ENCODE measurements at places on chromosomes 1 and 21. TPM values are rescaled to one million over a fixed set of nuclear protein-coding genes. Genes with fewer than 3 reads are reported as not detected.

Gene OR2L2
- total RNA-seq: 0.11 TPM

Gene TSPAN2
- 55.4 TPM for total RNA-seq

Gene SEMA6C
- 10.4 TPM for total RNA-seq

Gene SPRR4
- not detected for total RNA-seq

Gene VAV3
- 24.2 TPM for total RNA-seq

Gene FMO4
- 13.8 TPM for total RNA-seq

Gene EPB41
- total RNA-seq: 37.4 TPM

Gene C4BPA
- 0.95 TPM for total RNA-seq

Gene HTR6
- not detected for total RNA-seq

Gene PACC1
- 5.3 TPM for total RNA-seq

Gene DNASE2B
- total RNA-seq: not detected

Gene NDC1
- 28.7 TPM for total RNA-seq

Gene ESRRG
- 14.0 TPM for total RNA-seq

Gene CDC42SE1
- 47.2 TPM for total RNA-seq

Gene NPHS2
- not detected for total RNA-seq

Gene ABCA4
- total RNA-seq: 0.90 TPM

Gene KCNA2
- 1.7 TPM for total RNA-seq

Gene SFN
- total RNA-seq: 8.6 TPM

DNA sequence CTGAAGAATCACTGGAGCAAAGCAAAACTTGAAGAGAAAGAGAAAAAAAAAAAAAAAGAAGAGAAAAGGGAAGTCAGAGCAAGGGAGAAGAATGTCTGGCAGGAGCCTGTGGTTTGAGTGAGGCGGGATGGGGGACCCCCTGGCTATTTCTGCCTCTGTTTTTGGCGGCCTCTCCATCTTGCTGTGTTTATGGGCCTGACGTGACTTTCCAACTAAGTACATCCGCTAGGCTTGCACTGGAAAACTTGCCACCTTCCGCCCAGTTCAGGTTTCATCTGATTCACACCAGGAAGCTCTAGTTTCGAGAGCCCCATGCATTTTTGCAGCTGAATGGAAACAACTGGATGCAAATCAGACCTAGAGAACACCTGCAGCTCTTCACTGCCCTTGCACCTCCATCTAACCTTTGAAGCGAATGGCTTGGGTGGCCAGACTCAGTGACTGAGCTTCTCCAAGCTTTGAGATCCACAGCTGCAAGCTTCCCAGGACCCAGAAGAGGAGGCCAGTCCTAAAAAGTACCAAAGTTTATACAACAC lies 28.0 kb downstream of the TBX15 start:
- DNase-seq: no peak

- DNase-seq: no peak
These were observed 31.1 kb upstream of the PTCH2 start for GRCh38 chr1:44874155-44874554.

GRCh38 chr1:50661626-50662025 lies 238.4 kb upstream of the DMRTA2 start:
- no peak for DNase-seq

DNA sequence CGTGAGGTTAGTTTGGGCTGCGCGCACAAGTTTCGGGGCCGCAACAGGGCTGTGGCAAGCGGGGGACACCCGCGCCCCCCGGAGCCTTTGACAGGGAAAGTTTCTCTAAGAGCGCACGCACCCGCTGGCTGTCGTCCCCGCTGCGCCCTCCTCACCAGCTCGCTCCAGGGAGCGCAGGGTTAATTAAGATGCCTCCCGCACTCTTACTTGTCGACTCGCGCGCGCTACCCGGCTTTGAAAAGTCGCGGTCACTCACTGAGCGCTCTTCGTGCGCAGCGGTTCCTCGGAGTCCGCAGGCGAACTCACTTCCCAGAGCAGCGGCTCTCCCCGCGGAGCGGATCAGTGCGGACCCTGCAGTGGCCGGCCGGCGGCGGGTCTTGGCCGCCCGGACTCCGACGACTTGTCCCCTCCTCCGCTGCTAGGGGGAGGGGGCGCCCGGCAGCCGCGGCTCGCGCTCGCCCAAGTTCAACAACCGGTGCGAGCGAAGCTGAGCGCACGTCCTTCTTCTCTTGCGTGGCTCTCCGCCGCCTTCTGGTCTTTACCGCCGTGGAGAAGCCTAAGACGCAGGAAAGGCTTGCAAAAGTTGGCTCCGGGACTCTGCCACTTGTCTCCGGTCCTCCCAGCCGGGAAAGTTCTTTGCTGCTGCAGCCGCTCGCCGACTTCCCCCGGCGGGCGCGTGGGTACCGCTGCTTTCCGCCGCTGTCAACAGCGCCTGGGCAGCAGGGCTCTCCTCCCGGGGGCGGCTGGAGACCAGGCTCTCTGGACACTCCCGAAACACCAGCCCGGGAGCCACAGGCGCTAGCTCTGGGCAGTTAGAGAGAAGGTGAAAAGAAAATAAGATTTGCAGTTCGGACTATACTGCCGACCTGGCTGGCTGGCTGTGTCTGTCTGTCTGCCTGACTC lies 506 bp downstream of the JUN start:
- peak; percentile 26 for DNase-seq

DNA sequence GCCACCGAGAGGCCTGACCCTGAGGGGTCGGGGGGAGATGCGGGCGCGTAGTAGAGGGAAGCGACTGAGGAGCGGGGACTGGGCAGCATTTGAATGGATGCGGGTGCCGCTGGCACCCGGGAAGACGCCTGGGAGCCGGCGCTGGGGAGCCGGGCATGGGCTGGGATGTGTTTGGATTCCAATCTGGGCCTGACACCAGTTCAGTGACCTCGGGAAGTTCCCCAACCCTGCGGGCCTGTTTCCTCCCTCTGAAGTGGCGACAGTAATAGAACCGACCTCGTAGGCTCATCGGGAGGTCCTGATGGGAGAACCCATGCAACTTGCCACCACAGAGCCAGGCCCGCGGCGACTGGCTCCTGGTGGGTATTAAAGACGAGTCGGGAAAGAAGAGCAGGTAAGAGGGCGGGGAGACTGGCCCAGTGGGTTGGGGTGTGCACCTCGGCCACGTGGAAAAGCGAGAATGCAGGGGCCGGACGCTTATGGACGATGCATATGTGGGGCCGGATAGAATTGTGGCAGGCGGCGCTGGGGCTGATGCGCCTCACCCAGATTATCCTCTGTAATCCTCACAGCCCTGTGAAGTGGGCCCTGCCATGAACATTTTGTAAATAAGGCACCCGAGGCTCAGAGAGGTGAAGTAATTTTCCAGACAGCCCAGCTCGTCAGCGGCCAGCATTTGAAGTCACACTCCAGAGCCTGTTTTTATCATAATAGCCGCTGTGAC lies 105.8 kb downstream of the SLC16A1 start:
- no peak for DNase-seq

DNA sequence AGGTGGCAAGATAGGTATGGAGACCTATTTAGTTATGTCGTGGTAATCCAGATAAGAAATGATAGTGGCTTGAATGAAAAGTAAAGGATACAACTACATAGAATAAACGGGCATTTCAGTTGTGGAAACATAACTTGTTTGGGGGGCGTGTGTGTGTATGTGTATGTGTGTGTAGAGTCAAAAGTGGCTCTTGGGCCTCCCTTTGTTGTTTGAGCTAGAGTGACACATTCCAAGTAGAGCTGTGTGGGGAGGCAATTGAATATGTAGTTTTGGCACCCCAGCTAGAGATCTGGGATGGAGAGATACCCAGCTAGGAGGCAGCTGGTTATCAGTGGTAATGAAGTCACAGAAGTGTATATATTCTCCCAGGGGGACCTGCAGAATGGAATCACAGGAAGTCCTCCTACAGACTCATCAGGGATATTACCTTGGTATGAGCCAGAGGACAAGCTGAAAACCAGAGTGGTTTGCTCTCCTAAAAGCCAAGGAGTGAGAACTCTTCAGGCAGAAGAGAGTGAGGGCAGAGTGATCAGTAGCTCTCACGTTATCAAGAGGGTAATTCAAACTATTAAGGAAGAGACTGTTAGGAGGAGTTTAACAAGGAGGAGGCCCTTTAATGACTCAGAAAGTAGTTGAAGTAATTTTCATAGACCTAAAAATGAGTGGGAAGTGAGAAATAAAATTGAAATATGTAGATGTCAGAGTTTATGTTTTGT lies 5.1 kb downstream of the CR1L start:
- DNase-seq: no peak

DNA sequence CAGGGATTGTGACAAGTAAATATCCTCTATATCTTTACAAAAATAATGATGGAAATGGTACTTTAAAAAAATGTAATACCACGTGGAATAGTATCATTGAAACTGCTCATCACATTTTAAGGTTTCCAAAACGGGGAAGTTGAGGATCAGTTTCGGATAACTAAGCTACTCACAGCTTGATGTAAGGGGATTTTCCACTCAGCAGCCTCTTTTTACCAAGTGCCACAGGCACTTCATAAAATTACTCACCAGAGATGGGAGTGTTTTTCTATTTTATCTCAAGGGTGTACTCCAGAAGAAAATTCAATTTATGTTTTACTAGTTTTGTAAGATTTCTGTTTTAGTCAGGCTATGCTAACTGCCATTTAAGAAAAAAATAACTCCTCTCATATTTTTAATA lies 91.7 kb downstream of the TPR start:
- DNase-seq: no peak

GRCh38 chr1:21909787-21910503 lies 27.2 kb downstream of the HSPG2 start:
- DNase-seq: no peak

- no peak for DNase-seq
These were observed 17.1 kb downstream of the ARHGEF16 start for GRCh38 chr1:3471356-3472087.

GRCh38 chr1:201261771-201262547 lies 21.3 kb upstream of the PKP1 start:
- no peak for DNase-seq

- DNase-seq: no peak
These were observed 834.2 kb upstream of the CXADR start for GRCh38 chr21:16678429-16679160.

DNA sequence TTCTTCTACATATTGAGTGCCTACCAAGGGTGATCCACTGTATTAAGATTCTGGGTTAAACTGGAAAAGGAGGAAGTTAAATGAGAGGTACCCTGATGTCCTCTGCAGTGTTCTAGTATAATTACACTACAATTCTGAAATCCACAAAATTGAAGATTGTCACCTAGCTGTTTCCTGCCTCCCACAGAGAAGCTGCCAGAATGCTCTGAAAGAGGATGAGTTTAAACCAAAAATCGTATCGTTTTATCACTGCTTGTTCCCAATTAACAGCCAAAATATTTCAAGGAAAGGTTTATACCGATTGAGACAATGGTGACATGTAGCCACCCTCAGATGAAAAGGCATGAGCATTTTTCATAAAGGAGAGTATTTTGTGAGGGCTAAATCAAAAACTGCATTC lies 28.0 kb downstream of the TIAM1 start:
- DNase-seq: no peak

DNA sequence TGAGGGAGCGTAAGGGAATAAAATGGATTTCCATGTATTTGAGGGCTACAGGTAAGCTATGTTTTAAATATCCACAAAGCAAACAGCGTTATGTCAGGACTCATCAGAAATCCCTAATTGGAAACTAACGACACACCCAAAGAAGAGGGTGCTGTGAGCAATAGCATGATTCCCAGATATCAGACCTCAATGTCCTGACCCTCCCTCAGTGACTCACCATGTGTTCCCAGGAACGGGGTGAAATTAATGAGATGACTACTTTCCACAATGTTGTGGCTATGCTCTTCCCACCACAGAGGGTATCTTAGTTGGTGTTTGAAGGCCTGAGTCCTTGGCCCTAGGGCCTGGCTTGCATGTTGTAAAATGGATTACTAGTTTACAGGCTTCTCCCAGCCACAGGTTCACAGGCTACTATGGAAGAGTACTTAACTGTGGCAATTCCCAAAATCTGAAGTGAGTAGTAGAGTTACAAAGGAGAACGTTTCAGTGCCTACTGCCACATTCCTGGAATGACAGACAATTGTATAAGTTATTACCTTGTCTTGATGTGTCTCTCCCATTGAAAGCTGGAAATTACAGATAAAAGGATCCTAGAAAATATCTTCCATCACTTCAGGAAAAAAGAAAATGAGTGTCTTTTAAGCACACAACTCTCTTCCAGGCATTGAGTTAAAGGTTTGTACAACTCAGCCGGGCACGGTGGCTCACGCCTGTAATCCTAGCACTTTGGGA lies 1.7 kb upstream of the KRTAP11-1 start:
- DNase-seq: no peak

DNA sequence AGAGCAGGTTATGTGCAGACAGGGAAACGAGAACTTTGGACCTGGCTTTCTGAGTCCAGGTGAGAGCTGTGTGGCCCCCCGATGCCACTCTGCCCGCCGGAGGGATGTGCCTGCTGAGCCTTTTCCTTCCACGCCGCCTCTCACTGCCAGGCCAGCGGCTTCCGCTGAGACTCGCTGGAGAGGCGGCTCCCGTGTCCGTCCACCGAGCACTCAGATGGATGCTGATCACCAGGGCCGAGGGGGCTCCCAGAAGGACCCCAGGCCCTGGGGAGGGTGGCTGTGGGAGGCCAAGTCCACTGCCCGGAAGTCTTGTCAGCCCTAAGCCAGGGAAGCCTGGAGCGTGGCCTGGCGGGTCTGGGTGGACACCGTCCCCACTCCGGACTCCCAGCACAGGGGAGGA lies 16.5 kb downstream of the CSTB start:
- DNase-seq: no peak

DNA sequence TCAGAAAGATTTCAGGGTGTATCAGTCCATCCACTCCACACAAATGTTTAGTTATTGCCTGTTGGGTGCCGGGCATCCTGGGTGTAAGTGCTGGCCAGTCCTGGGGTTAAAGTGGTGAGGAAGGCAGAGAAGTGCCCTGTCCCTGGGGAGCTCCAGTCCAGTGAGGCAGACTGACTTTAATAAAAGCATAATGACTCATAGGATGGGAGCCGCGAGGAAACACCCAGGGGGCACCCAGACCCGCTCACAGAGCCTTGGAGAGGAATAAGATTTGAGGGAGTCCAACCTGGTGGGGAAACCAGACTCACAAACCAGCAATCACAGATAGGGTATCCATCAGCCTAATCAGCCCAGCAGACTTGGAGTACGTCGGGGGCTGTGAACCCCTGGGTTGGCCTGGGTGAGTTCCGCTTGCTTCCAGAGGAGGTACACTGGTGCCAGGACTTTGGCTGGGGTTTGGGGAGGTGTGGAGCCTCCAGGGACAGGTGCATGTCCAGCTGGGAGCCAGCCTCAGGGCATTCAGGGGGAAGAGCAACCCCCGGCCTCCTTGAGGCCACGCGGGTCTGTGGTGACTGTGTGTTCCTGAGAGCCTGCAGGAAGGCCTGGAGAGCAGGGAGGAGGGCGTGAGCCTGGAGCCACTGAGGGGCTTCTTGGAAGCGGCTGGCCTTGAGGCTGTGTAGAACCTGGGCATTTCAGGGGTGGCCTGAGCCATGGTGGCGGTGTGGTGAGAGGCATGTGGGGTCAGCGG lies 3.7 kb downstream of the PEAR1 start:
- DNase-seq: no peak

- DNase-seq: no peak
These were observed 56.8 kb upstream of the SLC30A10 start for GRCh38 chr1:219985169-219985568.

Measured in urinary bladder (tissue), 4 donors.